ENCODE measurements at places on chromosomes 3 and 15.

- no peak for DNase-seq
Measured at GRCh38 chr15:78540871-78541743, 863 bp downstream of the PSMA4 start.

DNA sequence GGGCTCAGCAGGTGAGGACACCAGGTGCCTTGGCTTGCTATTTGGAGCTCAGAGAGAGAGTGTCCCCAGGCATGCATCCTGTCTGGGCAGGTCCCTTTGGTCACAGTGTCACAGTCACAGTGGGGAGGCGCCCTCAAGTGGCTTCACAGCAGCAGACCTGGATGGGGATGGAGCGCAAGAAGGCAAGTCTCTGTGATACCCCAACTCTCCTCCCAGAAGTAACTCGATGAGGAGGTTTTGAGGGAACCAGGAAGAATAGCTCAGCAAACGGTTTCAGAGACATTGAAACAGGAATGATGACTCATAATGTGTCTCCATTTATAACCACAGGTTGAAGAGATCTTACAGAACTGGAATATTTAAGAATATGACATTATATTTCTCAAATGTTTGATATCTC lies 66.5 kb upstream of the SH3GL3 start:
- DNase-seq, result no peak

- DNase-seq, result peak; percentile 45
Measured at GRCh38 chr15:70095408-70096214, 2.1 kb downstream of the TLE3 start.

DNA sequence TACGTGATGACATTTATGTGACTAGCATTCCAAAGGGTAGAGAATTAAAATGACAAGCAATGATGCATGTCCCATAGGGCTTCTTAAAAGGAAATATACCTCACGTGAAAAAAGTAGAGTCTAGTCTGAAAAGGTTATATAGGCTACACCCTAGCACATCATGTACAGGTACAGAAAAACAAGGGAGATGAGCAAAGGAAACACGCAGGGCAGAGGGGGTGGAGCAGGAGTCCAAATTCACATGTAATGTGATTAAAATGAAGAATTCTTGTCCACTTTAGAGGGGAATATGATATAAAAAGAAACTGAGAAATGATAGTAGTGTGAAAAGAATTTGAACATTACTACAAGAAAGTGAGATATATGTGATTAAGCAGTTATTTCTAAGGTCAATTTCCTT lies 59.4 kb downstream of the HACD2 start:
- DNase-seq, result no peak

DNA sequence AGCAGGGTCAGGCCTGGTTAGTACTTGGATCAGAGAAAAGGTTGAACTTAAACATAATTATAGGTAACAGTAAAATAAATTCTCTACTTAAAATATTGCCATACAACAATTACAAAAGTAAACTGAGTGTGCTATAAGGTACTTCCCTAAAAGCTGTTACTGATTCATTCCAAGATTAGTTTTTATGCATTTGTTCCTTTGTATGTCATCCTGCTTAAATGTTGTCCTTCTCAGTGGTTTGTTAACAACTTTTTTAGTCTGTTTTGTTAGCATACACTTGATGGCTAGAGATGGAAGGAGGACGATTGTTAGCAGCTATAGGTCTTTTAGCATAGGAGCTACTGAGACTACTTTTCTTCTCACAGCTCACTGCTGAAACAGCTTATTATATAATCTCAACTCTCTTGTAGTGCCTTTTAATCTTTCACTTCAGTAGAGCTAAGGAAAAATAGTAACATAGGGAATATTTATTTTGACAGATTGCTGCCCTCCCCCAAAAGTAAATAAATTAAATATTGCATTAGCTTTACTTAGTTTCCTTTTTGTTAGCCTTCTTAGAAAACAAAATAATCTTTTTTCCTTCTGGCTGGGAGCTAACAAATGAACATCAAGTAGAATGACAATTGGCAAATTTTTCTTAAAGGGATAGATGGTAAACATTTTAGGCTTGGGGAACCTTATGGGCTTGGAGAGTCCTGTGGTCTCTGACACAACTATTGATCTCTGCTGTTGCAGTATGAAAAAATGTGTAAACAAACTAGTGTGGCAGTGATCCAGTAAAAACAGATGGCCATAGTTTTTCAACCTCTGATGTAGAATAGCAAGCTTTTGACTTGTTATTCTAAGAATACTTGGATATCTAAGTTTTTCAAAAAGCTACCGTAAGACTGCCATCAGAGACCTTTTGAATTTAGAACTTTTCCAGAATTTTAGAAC lies 39.5 kb downstream of the USP8 start:
- DNase-seq, result no peak

GRCh38 chr3:10213156-10213792 lies 35.0 kb upstream of the TATDN2 start:
- no peak for DNase-seq

Data from stimulated activated CD4-positive, alpha-beta T cell treated with anti-CD3 and anti-CD28 coated beads, Interleukin-15, amount 100 ng/mL, for 1 hour (primary cell).